SW 1271 (cell line): ENCODE measurements at places on chromosomes 5 and 9.

DNA sequence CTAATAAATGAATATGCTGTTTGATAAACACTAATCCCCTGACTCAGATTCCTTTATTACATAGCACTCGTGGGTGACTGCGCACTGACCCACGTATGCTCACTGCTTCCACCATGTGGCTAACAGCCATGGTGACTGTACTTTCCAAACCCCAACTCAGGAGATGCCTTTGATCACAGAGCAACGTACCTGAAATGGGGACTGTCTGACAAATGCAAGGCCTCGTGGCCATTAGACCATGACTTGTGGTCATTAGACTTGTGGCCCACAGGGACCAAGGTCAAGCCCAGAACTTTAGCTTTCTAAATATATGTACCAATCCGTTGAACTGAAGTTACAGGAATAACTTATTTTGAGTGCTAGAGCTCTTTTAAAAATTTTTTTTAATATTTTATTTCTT lies 46.6 kb downstream of the CYFIP2 start:
- DNase-seq, result peak; percentile 31

DNA sequence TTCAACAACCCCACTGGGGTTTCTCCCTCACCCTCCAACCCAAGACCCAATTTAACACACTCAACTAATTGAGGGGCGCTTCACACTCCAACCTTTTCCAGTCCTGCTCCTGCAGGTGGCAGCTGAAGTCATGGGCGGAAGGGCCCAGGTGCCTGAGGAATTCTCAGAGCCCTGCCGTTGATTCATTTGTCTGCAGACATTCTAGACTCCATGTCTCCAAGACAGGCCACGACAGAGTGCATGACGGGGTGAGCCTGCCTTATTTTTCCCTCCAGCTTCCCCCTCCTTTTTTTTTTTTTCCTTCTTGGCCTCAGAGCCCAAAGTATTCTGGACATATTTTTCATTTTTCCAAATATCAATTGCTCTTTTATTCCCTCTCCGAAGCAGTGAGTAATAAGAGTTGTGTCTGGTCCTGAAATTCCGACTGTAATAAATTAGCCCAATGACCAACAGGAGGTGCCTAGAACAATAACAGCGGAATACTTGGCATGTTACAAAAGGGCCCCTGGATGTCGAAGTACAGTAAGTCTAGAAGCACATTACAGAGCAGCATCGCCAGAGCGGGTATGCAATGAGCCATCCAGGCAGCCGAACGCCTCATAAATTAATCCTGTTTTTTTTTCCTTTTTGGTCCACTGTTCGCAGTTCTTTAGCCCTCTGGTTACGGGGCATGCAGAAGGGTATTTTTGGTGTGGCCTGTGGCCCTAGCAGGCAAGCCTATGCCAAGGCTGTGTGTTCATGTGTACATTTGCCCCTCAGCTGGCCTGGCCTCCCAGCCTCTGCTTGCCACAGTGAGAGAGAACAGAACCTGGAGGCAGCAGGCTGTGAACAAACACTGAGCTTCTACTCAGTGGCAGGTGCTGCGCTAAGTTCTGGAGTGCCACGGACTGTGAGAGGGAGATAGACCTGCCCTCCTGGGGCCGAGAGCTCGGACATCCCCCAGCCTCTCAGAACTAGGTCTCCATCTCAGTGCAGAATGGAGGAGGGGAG lies 8.6 kb upstream of the SMIM23 start:
- DNase-seq, result no peak

DNA sequence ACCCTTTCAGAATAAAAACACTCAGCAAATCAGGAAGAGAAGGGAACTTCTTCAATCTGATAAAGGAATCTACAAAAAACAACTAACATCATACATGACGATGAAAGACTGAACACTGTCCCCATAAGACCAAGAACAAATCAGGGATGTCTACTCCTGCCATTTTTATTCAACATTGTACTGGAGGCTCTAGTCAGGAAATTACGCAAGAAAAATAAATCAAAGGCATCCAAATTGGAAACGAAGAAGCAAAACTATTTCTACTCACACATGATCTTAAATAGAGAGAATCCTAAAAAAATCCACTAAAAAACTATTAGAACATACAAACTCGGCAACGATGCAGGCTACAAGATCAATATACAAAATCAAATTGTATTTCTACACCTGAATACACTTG lies 42.3 kb downstream of the IPPK start:
- no peak for DNase-seq

DNA sequence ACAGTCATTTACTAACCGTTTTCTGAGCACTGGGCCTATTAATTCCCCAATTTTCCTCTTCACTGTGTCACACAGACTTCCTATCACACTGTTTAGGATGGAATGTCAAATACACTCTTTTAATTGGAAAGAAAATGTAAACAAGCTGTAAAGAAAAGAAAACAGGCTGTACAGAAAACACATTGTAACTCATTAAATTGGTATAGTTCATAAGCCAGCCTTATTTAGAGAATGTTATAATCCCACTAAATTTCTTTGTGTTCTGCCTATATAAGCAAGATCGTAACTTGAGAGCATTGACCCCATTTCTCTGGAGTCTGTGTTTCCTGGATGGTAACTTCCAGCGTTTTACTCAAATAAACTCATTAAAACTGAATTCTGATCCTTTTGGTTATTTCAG lies 46.5 kb downstream of the TARS1 start:
- DNase-seq, result no peak

GRCh38 chr5:144017631-144018030 lies 152.8 kb downstream of the YIPF5 start:
- DNase-seq, result no peak

- no peak for DNase-seq
Observed at GRCh38 chr5:156295431-156295830, 31.5 kb upstream of the SGCD start.

DNA sequence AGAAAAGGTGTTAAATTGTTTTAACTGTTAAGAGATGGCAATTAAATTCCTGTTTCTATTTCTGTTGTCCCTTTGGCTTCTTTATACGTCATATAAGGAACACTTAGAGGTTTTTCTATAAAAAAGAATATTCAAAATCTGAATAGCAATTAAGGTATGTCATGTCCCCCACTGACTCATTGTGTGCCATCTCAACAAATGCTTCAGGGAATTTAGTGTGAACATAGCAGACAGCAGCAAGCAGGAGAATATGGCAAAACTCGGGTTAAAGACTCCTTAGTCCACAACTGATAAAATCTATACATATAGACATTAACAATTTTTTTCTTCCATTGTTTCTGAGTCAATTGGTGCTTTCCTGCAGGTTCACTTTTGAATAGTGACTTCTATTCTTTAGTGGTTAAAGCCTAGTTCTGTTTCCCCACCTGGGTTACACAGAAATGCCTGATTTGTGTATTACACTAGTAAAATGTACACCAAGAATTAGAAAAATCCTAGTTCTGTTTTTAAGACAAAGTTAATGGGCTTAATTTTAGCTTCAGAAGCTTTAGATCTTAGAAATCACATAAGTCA lies 17.9 kb upstream of the RPS23 start:
- no peak for DNase-seq

- peak; percentile 50 for DNase-seq
Observed at GRCh38 chr9:109912082-109912582, 132.1 kb downstream of the PALM2AKAP2 start.

GRCh38 chr5:74693191-74693590 lies 8.2 kb downstream of the HEXB start:
- DNase-seq, result no peak

GRCh38 chr5:90055831-90056328 lies 353.7 kb downstream of the CETN3 start:
- no peak for DNase-seq

DNA sequence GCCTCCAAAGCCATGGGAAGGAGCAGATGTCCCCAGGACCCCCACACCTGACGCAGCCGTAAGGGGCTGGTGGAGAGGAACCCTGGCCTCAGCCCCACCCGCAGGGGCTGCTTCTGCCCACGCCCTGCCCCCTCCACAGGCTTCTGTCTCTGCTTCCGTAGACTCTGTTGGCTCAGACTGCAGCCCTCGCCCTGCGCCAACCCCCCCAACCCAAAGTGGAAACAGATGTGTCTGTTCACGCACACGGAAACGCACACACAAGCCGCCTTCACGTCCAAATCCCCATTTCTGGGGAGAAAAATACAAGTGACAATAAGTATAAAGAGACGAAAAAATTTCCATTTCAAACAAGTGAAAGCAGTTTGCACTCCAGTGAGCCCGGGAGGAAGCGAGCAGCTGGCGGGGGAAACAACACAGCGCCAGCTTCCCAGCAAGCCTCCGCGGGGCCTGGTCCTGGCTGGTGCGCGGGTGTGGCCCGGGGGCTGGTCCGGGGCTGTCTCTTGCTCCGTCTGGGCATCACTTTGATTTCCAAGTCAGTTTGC lies 32.6 kb upstream of the RXRA start:
- DNase-seq, result no peak

GRCh38 chr5:56670916-56671315 lies 144.4 kb upstream of the MAP3K1 start:
- no peak for DNase-seq

GRCh38 chr5:154211641-154212390 lies 21.3 kb downstream of the GALNT10 start:
- no peak for DNase-seq

- no peak for DNase-seq
Observed at GRCh38 chr5:68134033-68134668, 81.4 kb upstream of the PIK3R1 start.

DNA sequence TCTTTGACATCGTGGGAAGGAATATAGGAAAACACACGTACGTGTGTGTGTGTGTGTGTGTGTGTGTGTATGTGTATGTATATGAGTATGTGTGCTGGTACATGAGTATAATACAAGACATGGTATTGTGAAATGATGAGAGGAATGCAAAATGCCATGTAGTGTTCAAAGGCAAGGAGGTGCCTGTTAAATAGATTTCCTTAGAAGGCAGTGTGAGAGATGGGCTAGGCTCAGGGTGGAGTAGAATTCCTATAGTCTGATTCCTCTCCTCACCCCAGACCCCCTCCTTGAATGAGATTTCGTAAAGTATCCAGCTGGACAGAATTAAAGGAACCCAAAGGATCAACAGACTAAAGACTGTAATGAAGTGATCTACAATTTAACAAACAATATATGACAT lies 11.1 kb downstream of the GPR21 start:
- DNase-seq, result no peak

GRCh38 chr5:168752416-168753190 lies 173.4 kb upstream of the PANK3 start:
- no peak for DNase-seq

- no peak for DNase-seq
Observed at GRCh38 chr5:113632996-113633395, 119.5 kb downstream of the YTHDC2 start.
